Fibroblast of skin of abdomen (primary cell): ENCODE measurements at places on chromosomes 2 and 18.

DNA sequence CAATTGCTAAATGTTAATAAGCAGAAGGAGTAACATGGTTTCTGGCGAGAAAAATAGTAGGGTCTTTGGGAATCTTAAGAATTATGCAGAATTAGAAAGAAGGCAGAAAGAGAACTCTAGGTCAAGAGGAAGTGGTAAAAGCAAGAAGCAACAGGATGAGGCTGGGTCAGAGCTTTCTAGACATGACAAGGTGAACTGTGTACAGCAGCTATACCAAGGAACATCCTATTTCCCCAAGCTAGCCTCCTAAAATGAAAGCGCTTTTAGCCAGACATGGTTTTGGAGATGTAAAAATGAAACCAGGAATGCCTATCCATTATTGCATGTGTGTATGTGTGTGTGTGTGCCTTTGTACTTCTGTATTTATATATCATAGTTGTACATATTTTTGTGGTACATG is 42.3 kb upstream of the STAT1 start:
- no peak for DNase-seq

DNA sequence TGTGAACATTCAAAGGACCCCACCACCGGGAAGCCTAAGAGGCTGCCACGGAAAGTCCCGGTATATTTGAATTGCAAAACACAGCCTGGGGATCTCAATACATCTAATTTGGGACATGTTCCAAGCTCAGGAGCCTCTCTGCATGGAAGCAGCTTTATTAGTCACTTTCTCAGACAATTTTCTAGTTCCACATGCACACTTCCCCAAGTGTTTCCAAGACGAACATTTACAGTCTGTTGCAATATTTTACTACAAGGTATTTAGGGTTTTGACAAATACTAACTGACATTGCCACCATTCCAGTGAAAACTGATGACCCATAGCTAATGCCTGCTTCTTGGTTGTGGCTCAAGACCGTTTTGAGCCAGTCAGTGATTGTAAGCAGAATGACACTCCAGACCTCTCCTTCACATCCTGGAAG is 145.3 kb downstream of the NCKAP5 start:
- peak; percentile 72 for DNase-seq

GRCh38 chr18:38421872-38422615 is 856.4 kb upstream of the CELF4 start:
- DNase-seq = no peak

GRCh38 chr2:181774685-181775084 is 94.4 kb upstream of the NEUROD1 start:
- DNase-seq = peak; percentile 57

DNA sequence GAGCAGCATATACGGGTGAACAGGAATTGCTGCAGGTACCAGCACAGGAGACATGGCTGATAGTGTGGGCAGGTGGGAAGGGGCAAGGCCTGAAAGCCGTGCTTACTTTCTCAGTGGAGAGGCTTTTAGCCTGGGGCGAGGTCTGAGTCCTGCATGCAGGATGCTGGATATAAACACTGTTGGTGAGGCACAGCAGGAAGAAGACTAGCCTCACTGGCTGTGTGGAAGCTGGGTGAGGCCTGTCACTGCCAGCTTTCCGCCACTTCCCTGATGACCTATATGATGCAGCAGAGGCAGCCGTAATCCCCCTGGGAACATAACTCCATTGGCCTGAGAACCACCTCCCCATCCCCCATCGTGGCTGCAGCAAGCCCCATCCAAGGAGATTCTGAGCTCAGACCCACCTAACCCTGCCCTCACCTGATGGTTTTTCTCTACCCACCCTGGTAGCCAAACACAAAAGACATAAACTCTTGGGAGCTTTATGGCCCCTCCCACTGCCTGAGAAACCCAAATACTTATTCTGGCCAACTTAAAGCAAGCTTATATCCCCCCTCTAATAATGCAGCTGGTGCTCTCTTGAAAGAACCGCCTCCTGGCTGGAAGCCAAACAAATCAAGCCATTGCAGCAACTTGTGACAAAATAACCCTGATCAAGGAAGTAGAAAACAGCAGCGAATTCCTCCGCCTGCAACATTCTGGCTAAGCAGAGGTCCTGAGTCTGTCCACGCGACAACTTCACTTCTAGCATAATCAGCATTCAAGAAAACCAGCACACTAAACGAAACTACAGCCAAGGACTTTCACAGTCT is 54.6 kb upstream of the DSC1 start:
- DNase-seq = no peak

GRCh38 chr2:85169581-85169980 is 36.4 kb downstream of the TCF7L1 start:
- DNase-seq = no peak

DNA sequence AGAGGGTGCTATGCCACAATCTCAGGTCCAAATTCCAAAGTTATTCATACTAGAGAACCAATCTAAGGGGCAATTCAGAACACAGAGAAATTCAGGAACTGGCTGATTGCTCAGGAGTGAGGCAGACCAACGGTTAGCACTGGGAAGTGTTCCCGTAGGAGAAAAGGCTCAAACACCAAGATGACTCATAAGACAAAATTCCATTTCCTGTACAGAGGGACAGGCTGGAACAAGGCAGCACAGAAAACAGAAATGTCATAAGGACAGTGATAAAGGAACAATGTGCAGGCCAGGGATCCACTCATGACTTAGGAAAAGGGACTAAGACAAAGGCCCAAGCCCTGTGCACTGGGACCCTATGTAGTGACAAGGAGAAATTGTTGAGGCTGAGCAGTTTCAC is 54.2 kb downstream of the PDE1A start:
- DNase-seq = peak; percentile 86

- no peak for DNase-seq
These were observed 374.1 kb downstream of the TGIF1 start for GRCh38 chr18:3824101-3824500.

DNA sequence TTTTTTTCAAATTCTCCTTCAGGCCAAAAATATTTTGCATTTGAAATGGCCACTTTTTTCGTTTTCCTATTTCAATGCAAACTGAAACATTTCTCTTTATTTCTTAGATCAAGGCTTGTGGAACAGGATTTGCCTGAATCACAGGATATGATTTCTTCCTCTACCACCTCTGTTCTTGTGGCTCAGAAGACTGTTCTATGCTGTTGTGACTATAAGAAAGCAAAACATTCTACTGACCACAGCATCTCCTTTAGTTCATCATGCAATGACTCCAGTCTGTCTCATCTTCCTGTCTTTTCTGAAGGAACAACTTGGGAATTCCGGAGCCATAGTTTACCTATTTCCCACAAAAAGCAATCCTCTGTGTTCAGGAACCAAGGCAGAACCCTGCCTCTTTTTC is 16.2 kb upstream of the ZNF512 start:
- peak; percentile 68 for DNase-seq

- peak; percentile 34 for DNase-seq
These were observed 5.2 kb upstream of the SLC35F6 start for GRCh38 chr2:26758790-26759321.

DNA sequence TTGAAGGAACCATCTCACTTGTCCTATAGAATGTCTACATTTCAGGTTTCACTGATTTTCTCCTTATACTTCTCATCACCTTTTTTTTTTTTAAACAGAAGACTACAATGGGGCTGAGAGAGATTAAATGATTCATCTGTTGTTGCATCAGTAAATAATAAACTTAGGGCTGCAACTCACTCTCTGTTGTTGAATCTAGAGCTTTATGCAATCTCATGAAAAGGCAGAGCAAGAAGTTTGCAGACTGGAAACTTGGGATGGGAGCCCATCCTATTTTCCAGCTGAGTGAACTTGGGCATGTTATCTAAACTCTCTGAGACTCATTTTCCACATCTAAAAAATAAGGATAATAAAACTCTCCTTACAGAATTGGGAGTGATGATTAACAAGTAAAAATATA is 58.4 kb downstream of the PDE1A start:
- DNase-seq = peak; percentile 34

GRCh38 chr2:240297256-240298116 is 138.0 kb upstream of the GPC1 start:
- DNase-seq = no peak

GRCh38 chr18:69882965-69883668 is 64.6 kb downstream of the CD226 start:
- DNase-seq = no peak

DNA sequence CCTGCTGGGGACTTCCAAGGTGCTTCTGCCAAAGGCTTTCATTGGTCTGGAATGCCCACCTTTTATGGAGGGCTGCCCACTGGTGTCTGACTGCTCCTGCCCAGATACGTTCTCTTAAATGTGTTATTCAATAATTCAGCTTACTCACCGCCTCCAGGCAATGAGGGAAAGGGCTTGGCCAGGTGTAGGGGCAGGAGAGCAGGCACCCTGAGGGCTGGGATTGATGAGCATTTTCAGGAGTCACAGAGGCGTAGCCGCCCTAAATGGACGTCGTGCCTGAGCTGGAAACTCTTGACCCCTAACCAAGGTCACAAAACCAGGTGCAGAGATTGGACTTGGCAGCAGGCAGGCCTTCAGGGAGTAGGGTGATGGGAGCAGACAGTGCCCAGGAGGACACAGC is 26.8 kb downstream of the MAL start:
- DNase-seq = no peak

DNA sequence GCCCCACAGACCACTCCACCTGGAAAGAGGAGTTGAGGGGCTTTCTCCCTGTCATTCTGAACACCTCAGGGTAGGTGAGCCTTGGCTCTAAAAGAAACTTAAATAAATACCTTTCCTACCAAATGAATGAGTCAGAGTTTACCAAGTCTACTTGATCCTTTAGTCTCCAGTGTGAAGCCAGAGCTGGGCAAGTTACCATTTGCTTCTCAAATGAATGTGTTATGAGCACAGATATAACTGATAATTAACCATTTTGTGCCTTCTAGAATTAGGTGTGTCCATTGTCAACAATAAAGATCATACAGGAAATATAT is 347.7 kb downstream of the KIAA1328 start:
- DNase-seq = no peak

- DNase-seq = peak; percentile 74
These were observed 26.5 kb upstream of the KCNS3 start for GRCh38 chr2:17851731-17852585.

- DNase-seq = no peak
These were observed 42.6 kb downstream of the UNC50 start for GRCh38 chr2:98650998-98651397.

GRCh38 chr2:200252265-200253067 is 54.0 kb upstream of the SPATS2L start:
- DNase-seq = peak; percentile 71

- no peak for DNase-seq
These were observed 64.5 kb upstream of the CTLA4 start for GRCh38 chr2:203803053-203803429.
